ENCODE measurements at places on chromosomes 16 and 17. TPM values are rescaled to one million over a fixed set of nuclear protein-coding genes. Genes with fewer than 3 reads are reported as not detected.

DNA sequence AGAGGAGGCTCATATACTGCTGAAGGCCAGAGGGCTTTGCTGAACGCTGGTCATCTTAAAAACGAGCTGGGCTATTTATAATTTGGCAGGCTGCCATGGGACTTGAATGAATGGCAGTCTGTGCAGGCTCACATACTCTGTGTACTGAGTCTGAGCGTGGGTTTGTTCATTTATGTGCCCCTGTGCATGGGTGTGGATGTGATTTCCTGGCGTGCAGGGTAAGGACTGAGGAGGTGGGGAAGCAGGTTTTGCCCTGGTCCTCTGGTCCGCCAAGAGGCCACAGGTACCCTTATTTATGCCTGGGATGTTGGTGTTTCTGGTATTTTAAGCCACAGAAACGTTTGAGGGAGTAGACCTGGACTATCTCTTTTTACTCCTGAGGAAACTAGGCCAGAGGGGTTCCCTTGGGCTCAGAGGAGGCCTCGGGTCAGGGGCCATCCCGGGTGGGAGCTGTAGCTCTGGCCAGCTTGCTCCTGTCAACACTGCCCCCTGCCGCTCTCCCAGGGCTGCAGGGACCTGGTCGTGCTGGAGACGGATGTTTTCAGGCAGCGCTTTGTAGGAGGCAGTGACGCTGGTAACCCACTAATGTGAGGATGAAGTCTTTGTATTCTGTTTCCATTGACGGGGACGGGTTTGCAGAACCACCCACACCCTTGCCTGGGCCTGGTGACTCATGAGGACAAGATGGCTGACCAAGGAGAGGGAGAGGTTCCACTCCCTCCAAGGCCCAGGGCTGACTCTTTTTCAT lies 184.4 kb downstream of the MSI2 start:
- H3K36me3 ChIP-seq, result no peaks in the 10 kb centered on the region
- DNase-seq, result peak; percentile 97
- H3K4me1 ChIP-seq, result peaks cover 51% of the 10 kb centered on the region
- H3K27ac ChIP-seq, result peak overlapping the region; percentile 86
- H3K27me3 ChIP-seq, result no peaks in the 10 kb centered on the region

DNA sequence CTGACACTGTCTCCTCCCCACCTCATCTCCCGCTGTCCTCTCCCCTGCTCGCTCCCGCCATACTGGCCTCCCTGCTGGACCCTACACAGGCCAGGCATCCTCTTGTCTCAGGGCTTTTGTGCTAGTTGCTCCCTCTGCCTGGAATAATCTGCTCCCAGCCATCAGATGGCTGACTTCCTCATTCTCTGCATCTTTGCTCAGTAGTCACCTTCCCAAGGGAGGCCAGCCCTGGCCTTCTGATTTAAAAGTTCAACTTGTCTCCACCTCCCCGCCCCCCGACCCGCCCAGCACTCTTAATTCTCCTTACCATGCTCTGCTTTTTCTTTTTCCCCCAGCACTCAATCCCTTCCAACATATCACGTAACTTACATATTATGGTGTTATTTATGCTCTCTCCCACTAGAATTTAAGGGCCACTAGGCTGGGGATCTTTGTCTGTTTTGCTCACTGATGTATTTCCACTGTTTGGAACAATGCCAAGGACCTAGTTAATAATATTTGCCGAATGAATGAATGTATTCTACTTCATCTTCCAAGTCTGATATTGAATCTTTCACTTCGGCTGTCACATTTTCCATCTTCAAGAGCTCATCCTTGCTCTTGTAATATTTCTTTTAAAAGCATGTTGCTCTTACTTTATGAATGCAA lies 178.3 kb downstream of the CDK5R1 start:
- H3K27ac ChIP-seq, result no peak overlapping the region
- no peaks in the 10 kb centered on the region for H3K4me1 ChIP-seq
- H3K4me3 ChIP-seq, result no peak overlapping the region
- DNase-seq, result no peak
- no peaks in the 10 kb centered on the region for H3K36me3 ChIP-seq

GDPD3 gene
- 1.8 TPM for total RNA-seq

CIBAR2 gene
- not detected for total RNA-seq

- DNase-seq, result no peak
- H3K27ac ChIP-seq, result no peak overlapping the region
- no peaks in the 10 kb centered on the region for H3K4me1 ChIP-seq
- H3K27me3 ChIP-seq, result peaks cover 2% of the 10 kb centered on the region
- H3K4me3 ChIP-seq, result no peak overlapping the region
Measured at GRCh38 chr16:27985981-27986380, 77.5 kb downstream of the GSG1L start.

CORO7 gene
- total RNA-seq, result 25.0 TPM

DNA sequence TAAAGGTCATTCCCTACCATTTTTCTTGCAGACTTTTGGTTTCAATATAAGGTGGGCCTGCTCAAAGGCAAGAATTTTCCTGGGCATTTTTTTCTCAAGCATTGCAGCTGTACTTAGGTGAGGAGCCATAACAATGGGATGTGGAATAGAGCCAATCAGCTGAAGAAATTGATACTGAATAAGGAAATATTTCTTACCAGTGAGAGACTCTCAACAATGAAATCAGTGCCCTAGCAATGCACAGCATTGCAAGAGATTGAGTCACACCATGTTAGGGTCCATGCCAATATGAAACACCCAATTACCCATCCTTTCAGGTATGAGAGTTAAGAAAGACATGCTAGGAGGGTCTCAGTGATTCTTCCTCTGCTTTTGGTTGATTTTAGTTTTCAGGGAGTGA lies 237.6 kb downstream of the SOX9 start:
- no peaks in the 10 kb centered on the region for H3K27me3 ChIP-seq
- H3K36me3 ChIP-seq, result no peaks in the 10 kb centered on the region
- peak; percentile 92 for DNase-seq

DNA sequence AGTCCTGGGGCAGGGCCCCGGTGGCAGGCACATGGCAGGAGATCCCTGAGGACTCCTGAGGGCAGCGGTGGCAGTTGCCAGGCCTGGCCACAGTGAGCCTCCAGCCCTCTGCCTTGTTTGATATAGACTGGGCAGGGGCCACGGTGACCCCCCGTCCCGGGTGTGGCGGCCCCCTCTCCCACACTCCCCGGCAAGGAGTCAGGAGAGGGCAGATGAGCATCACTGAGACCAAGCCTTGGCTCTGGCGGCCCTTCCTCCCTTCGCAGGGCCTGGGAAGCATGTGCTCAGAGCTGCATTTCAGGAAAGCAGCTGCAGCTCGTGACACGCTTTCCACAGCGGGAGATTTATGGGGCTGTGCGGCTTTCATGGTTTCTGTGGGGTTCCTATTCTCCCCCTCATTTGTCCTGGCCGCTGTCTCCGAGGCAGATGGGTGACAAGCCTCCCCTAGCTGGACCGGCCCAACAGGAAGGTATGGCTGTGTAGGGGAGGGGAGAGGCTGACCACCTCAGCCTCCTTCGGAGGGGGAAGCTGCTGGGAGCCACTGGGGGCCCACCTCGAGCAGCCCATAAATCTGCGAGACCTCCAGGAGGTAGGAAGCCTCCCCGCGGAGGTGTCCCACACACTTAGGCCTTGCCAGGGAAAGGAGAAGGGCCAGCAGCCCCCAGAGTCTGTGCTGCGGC lies 211.4 kb downstream of the NTN1 start:
- H3K36me3 ChIP-seq, result no peaks in the 10 kb centered on the region
- H3K27me3 ChIP-seq, result no peaks in the 10 kb centered on the region
- H3K4me1 ChIP-seq, result peaks cover 17% of the 10 kb centered on the region

DNA sequence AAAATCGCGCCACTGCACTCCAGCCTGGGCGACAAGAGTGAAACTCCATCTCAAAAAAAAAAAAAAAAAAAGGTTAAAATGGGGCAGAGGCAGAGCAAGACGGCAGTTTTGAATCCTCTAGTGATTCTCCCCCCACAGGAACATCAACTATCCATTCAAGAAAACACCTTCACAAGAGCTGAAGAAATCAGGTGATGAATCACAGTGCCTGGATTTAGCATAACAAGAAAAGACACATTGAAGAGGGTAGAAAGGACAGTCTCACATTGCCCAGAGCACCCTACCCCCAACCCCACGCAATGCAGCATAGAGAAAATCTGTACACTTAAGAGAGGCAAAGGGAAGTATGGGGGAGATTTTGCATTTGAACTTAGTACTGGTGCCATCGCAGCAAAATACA lies 28.8 kb upstream of the RNF43 start:
- no peaks in the 10 kb centered on the region for H3K4me1 ChIP-seq
- no peaks in the 10 kb centered on the region for H3K36me3 ChIP-seq
- peaks cover 7% of the 10 kb centered on the region for H3K27me3 ChIP-seq
- H3K4me3 ChIP-seq, result no peak overlapping the region

GRCh38 chr17:10127819-10128425 lies 70.5 kb downstream of the GAS7 start:
- no peak overlapping the region for H3K4me3 ChIP-seq
- H3K4me1 ChIP-seq, result peaks cover 26% of the 10 kb centered on the region
- H3K36me3 ChIP-seq, result no peaks in the 10 kb centered on the region
- no peaks in the 10 kb centered on the region for H3K27me3 ChIP-seq
- peak overlapping the region; percentile 83 for H3K27ac ChIP-seq

DNA sequence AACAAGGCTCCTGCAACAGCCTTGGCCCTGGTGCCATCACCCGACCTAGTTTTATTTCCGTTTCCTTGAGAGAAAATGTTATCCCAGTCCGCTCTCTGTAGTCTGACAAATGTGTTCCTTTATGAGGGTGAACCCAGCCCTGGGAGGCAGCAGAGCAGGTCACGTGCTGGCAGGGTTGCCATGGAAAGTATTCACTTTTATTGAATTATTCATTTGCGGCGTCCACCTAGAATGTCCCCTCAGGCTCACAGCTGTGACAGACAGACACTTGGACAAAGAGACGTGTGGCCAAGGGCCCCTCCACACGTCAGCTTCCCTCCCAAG lies 90.0 kb downstream of the WSCD1 start:
- H3K4me1 ChIP-seq, result no peaks in the 10 kb centered on the region
- H3K4me3 ChIP-seq, result no peak overlapping the region
- DNase-seq, result no peak
- peaks cover 13% of the 10 kb centered on the region for H3K27me3 ChIP-seq

DNA sequence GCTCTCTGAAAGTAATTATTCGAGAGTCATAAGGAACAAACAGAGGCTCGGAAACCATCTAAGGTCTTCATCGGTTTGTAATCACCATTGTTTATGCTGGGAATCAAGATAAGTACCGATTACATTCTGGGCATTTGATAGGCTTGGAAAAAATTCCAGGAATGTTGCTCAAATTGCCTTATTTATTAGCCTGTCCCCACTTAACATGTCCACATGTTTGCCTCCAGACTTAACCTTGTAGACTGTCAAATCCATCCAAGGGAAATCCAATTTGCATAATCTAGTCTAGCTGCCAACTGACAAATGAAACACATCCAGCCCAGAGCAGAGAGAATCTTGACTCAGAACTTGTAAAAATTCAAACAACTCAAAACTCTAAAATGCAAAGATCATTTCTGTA lies 51.3 kb upstream of the TMC5 start:
- H3K4me3 ChIP-seq, result no peak overlapping the region
- H3K4me1 ChIP-seq, result no peaks in the 10 kb centered on the region
- no peak overlapping the region for H3K27ac ChIP-seq
- peaks cover 3% of the 10 kb centered on the region for H3K27me3 ChIP-seq

DNA sequence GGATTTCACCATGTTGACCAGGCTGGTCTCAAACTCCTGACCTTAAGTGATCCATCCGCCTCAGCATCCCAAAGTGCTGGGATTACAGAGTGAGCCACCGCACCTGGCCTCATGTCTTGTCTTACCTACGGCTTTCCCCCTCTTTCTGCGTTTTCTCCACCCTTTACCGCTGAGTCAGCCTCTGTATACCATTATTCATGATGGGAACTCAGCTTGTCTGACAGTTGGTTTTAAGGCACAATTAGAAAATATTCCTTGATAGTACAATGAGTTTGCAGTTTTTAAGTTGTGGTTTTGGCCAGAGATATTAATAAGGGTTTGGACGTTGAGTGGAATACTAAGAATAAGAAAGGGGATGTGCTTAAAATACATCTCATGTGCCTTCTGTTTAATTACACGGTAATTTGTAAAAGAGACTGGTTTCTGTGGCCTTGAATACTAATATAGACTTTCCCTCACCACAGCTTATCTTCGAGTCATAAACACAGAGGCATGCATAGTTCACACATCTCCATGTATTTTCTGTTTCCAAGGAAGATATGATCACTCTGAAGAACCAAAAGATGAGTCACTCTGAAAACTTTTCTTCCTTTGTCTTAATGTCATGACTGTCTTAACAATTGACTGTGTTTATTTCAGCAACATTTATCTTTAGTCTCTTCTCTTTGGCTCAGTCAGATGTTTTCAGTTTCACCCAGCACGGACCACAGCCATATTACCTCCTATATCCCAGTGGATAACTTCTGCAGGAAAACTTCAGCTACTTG lies 54.4 kb downstream of the PITPNC1 start:
- H3K4me1 ChIP-seq, result peaks cover 13% of the 10 kb centered on the region
- peak; percentile 97 for DNase-seq
- H3K36me3 ChIP-seq, result no peaks in the 10 kb centered on the region
- peak overlapping the region; percentile 22 for H3K4me3 ChIP-seq
- H3K27me3 ChIP-seq, result no peaks in the 10 kb centered on the region
- H3K27ac ChIP-seq, result peak overlapping the region; percentile 70

USH1G gene
- not detected for total RNA-seq

GRCh38 chr17:13601776-13602551 lies at the start of gene HS3ST3A1:
Gene HS3ST3A1, minus strand, starts transcription at chr17:13601929. Its CDS starts 800 bp downstream, at chr17:13601129.
- no peaks in the 10 kb centered on the region for H3K36me3 ChIP-seq
- H3K4me3 ChIP-seq, result peak within 1 kb of the TSS; percentile 87
- H3K4me1 ChIP-seq, result peaks cover 5% of the 10 kb centered on the region
- DNase-seq, result peak; percentile 88
- no peaks in the 10 kb centered on the region for H3K27me3 ChIP-seq

DNA sequence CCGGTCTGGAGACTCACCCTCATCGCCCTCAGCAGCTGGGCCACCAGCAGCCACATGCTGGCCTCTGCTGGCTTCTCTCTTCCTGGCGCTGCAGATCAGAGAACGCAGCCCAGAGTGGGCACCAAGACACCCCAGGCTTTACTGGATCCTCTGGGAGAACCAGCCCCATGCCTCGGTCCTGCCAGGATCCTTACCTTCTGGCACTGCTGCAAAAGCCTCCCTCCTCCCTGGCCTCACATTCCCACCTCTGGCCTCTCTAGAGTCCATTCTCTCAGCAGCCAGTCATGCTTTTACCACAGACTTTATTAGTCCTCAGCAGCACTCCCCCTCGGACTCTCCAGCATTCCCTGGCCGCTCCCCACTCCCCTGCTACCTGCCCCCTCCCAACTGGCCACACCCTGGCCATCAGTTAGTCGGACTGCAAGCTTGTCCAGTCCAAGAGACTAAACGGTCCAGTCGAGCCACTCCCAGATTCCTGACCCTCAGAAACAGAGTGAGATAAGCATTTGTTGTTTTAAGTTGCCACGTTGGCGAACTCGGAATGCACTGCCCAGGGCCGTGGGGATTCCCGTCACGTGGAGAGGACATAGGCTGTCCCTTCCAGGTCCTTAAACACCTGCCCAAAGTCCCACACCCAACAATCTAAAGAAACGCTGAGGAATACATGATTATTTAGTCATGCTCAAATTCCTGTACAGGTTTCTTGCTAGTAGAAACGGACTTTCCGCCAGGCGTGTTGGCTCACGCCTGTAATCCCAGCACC lies 5.9 kb upstream of the SPG7 start:
- no peaks in the 10 kb centered on the region for H3K27me3 ChIP-seq
- no peak overlapping the region for H3K27ac ChIP-seq
- H3K4me1 ChIP-seq, result peaks cover 21% of the 10 kb centered on the region
- H3K36me3 ChIP-seq, result no peaks in the 10 kb centered on the region

MFAP4 gene
- total RNA-seq, result 3.7 TPM

GRCh38 chr16:68238029-68238345 lies 2.1 kb upstream of the ESRP2 start:
- peaks cover 15% of the 10 kb centered on the region for H3K27me3 ChIP-seq
- peak overlapping the region; percentile 79 for H3K27ac ChIP-seq
- H3K36me3 ChIP-seq, result no peaks in the 10 kb centered on the region
- no peak for DNase-seq
- H3K4me3 ChIP-seq, result peak overlapping the region; percentile 51
- H3K4me1 ChIP-seq, result peaks cover 22% of the 10 kb centered on the region
